H4 (cell line): ENCODE measurements at places on chromosomes 7 and 10. TPM values are rescaled to one million over a fixed set of nuclear protein-coding genes. Genes with fewer than 3 reads are reported as not detected.

DNA sequence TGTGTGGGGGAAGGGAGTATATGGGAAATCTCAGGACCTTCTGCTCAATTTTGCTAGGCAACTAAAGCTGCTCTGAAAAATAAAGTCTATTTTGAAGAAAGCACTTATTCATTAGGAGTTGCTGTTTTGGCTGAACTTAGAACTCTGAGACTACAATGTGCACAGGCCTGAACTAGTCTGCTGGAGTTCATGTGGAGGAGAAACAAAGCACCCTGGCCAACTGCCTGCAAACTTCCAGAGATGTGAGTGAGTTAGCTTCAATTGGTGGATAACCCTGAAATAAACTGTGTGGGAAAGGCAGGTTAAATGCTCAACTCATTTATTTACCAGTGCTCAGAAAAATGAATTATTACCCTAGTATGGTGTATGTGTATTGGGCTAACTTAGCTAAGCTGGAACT lies 17.3 kb upstream of the FAM241B start:
- DNase-seq: no peak

DNA sequence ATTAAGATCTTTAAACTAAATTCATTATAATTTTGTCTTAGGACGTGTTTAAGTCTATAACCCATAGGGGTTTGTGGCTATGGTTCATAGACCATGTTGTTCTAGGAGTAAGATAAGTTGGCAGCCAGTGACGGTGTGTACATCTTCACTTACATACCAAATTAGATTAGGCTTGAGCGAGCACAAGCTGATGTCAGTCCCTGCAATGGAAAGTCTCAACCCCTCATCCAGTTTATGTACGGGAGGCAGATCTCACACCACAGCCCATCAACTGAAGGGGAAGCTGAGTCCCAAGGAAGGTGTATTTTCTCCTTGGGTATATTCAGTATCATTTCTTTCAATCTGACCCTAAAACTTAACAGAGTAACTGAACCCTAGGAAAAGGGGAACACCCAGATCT lies 5.1 kb upstream of the SMC3 start:
- no peak for DNase-seq

- DNase-seq: no peak
These were observed 15.5 kb upstream of the MTPAP start for GRCh38 chr10:30364345-30365268.

DNA sequence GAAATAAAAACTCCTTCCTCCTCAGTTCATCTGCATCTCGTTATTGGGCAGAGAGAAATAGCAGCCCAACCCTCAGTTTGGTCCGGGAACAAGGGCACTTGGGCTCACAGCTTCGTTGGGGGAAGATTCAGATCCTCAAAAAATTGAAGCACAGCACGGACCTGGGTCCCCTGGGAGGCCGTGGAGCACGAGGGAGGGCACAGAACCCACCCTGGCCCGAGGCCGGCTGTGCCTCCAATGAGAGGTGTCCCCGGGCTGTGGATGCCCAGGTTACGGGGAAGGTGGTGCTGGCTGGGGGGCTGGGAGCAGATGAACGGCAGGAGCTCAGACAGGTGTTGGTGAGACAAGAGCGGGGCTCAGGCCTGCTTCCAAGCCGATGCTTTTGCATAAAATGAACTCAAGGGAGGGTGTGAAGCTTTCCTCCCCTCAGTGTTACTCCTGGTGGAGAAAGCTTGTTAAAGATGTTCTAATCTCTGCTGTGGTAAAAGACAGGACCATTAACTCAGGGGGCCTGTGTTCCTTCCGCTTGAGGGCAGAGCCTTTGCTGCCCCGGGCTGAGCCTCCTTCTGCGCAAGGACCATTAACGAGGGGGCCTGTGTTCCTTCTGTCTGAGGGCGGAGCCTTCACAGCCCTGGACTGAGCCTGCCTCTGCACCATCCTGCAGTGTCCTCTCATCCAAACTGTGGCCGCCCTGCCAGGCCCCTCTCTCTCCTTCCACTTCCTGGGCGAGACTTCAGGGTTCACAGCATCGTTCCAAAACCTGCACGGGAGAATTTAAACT lies 302.2 kb downstream of the ADARB2 start:
- no peak for DNase-seq

DNA sequence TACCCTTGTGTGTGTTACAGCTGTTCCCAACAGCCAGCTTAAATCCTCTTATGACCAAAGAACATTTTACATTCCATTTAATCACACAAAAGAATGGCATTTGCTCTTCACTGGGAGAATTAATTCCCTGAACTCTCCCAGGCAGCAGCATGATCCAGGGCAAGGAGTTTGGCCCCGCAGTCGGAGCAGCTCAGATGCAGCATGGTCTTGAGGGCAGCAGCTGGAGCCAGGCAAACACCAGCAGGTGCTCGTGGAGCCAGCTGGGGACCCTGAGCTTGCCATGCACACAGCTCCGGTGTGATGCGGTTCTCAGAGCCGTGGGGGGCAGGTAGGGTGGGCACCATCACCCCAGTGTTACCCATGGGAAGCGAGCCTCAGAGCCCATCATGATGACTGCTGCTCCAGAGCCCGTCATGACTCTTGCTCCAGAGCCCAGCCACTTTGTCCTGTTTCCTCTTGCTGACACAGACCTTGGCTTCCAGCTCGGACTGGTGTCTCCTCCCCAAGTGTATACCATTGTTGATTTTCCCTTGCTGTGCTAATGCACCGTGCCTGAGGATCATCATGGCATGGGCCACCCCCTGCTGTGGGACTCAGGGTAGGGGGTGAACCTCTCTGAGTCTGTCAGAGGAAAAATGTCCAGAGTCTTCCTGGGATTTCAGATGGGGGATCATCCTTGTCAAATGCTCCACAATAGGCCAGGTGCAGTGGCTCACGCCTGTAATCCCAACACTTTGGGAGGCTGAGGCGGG lies 75.8 kb downstream of the ZRANB1 start:
- DNase-seq: no peak

DNA sequence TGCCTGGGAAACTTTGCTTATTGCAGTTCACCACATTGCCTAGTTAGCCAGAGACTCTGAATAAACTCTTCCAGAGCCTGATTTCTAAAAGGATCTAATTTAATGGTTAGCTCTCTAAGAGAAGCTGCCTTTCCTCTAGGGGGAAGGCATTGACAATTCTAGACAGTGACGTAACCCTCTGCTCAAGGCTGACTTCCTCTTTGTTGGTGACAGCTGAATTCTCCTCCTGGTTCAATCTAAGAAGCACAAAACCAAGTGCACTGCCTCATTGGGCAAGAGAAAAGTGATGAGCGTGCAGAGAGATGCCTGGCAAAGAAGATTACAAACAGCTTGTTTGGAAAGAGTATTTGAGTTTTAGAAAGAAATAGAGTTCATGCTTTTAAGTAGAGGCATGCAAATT lies 102.7 kb downstream of the MACC1 start:
- no peak for DNase-seq

- DNase-seq: no peak
These were observed 48.0 kb downstream of the JCAD start for GRCh38 chr10:30011396-30011795.

GRCh38 chr10:105597312-105597711 lies 956.2 kb downstream of the SORCS3 start:
- no peak for DNase-seq

DNA sequence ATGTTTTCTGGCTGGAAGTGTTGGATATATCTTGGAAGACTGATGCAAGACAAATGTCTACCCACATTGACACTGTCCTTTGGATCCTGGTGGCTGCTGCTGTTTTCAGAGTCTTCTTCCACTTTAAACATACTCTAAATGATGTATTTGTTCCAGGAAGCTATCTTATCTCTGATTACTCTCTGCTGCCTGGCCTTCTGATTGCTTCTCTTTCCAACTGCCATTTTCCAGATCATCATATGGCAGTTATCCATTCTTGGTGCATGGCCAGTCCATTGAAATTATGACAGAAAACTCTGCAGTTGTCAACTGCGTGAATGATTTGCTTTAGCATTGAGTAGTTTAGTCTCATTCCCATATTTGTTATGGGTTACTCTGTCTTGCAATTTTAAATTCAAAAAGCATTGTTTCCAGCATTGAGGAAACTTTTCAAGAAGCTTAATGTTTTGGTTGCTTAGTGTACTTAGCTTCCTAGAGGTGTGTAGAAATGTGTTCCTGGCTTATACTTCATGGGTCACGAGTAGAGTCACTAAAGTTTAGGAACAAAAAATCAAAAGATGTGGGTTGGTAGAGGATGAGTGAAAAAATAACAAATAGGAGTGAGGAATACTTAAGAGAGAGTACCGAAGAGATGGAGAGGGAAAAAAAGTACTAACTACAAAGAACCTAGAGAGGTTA lies 268.3 kb upstream of the MTPN start:
- DNase-seq: no peak

- peak; percentile 94 for DNase-seq
These were observed at the start of gene MICALL2 for GRCh38 chr7:1458683-1459511. MICALL2 (minus strand) TSS chr7:1459470; CDS start chr7:1459326, 144 bp downstream.

GRCh38 chr7:38223306-38223705 lies 45.3 kb downstream of the STARD3NL start:
- no peak for DNase-seq

DNA sequence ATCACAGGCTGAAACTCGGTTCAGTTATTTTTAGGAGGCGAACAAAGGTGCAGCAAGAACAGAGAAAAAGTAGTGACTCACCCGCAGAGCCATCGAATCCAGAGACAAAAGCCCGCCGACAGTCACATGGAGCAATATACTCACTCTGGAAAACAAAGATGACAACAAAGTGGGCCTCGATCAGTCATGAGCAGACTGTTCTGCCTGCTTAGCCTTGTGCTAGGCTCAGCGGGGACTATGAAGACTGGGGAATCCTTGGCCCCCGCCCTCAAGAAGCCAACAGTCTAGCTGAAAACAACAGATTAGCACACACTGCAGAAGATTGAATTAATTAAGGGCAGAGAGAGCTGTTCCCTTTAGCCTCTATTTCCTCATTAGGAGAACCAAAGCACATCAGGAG lies 30.4 kb downstream of the XPNPEP1 start:
- DNase-seq: no peak

DNA sequence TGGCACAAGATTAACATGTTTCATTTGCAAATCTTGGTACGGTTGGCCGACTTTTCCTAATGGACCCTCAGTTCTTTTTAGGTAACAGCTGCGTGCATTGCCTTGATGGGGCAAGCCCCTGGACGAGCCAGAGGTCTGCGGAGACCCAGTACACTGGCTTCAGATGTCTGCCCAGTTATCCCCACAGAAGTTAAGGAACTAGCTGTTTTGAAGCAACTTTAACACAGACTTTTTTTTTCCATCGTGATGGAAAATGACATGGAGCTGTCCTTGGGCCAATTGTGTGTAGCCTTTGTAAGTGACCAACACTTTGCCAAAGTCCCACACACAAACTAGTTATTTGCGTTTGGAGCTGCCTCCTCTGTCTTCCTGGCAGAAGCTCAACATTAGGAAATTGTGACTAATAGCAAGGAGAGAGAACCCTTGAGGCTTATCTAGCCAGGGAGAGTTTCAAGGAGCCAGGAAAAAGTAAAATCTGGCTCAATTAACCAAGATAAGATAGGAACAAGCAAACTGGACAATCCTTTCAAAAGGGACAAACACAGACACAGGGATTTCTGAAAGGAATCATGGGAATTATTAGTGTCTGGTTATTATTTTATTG lies 99.6 kb upstream of the BMPER start:
- DNase-seq: no peak

DNA sequence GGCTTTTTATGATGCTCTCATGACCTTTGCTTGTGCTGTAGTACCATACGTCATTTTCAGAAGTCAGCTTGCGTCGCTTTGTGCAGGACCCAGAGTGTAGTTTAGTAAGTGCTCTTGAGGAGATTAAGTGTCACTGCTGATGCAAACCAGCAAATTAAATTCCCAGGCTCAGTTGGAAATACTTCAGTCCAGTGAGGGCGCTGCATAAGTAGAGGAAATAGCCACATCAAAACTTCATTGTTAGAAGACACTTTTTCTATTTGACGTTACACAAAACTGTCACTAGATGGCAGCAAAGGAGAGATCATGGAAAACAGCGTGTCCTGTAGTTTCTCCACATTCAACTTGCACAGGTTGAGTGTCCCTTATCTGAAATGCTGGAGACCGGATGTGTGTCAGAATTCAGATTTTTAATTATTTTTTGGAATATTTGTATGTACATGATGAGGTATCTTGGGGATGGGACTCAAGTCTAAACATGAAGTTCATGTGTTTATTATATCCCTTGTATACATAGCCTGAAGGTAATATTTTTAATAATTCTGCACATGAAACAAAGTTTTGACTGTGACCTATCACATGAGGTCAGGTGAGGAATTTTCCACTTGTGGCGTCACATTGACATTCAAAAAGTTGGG lies 7.9 kb downstream of the ZNF22 start:
- peak; percentile 91 for DNase-seq

DNA sequence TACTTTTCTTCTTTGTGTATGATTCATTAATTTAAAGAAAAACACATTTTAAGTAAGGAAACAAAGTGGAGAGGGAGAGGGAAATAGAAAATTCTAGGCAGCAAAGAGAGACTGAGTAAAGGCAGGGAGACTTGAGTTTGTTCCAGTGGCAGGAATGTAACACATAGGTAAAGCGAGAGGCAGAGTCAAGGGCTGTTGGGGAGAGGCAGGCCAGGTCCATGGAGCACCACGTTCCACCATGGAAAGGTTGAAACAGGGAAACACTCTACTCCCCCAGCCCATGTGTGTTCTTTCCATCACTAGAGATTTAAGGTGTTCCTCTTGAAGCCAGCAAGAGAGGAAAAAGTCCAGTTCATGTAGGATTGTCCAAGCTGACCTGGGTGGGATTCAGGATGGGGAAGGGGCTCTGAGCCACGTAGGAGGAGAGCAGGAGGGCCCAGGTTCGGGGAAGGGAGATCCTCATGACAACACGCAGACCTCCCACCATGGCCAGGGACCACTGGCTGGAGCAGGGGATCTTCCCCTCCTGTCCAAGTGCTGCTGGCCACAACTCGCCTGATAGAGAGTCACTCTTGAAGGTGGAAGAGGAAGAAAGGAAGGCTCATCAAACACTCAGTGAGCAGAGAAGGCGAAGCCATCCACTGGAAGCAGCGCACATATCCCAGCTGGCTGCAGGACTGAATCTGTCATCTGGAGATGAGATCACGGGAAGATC lies 666.4 kb upstream of the MKI67 start:
- no peak for DNase-seq

GRCh38 chr7:101226721-101227120 lies 8.8 kb downstream of the ZNHIT1 start:
- DNase-seq: no peak

- DNase-seq: no peak
These were observed 1087.1 kb upstream of the POT1 start for GRCh38 chr7:126016722-126017121.

- no peak for DNase-seq
These were observed 105.5 kb downstream of the TRIM24 start for GRCh38 chr7:138565451-138566114.

DNA sequence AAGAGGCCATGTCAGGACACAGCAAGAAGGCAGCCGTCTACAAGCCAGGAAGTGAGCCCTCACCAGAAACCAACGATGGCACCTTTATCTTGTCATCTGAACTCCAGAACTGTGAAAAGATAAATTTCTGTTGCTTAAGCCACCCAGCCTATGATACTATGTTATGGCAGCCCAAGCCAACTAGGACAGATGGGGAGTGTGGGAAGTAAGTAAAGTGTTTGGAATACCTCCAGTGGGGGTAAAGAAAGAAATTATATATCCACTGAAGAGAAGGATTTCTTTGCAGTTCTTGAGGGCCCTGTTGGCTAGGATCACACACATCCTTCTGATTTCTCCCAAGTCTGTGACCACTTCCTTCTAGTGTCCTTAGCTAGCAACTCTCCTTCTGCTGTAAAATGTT lies 384.4 kb downstream of the TNS3 start:
- DNase-seq: no peak

- DNase-seq: no peak
These were observed 97.4 kb upstream of the DIP2C start for GRCh38 chr10:786633-787474.

The FGF8 gene
- total RNA-seq: not detected in 2 replicates

The TEX47 gene
- not detected in 2 replicates for total RNA-seq

The NEUROG3 gene
- 0.14 TPM in 1 of 2 replicates, not detected in the other for total RNA-seq

The IL15RA gene
- 14.4 and 18.6 TPM in 2 replicates for total RNA-seq

The SCIN gene
- total RNA-seq: 0.35 and 0.37 TPM in 2 replicates
